ENCODE measurements at places on chromosomes 1 and 21.

DNA sequence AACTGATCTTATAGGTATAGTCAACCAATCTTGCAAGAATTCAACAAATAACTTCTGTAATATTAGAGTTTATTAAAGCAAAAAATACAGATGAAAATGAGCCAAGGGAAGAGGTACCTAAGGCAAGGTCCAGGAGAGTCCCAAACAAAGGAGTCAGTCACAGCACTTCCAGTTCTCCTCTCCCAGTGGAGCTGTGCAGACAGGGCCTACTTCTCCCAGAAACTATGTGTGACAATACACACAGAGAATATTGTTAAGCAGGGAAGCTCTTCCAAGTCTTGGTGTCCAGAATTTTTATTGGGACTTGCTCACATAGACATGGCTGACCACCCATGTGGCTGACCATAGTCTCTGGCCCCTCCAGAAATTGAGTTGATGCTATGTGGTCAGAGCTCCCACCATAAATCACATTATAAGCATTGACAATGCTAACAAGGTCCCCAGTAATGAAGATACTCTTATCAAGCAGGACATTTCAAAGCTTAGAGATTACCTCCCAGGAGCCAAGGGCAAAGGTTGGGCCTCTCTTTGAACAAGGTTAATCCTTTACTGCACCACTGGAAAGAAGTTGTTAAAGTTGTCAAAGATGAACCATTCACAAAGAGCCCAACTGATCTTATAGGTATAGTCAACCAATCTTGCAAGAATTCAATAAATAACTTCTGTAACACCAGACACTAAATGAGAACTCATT, 3.5 kb upstream of the CD244 start:
- DNase-seq, result no peak

DNA sequence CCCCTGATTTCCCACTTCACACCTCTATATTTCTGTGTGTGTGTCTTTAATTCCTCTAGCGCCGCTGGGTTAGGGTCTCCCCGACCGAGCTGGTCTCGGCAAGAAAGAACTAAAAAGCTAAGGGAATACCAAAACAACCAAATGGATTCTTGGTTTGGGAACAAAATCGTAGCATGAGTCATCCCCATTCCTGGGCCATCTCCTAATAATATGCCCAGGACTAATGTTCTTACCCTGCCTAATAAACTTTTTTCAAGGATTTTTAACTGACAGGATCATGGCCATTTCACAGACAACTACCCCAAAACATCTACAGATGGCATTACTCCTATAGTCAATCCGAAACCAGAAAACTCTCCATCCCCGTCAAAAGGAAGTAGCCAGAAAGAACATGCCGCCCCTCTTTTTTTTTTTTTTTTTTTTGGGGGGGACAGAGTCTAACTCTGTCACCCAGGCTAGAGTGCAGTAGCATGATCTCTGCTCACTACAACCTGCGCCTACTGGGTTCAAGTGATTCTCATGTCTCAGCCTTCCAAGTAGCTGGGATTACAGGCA, 4.1 kb upstream of the HPDL start:
- no peak for DNase-seq

GRCh38 chr1:230493264-230493663, 67.1 kb upstream of the PGBD5 start:
- DNase-seq, result no peak

DNA sequence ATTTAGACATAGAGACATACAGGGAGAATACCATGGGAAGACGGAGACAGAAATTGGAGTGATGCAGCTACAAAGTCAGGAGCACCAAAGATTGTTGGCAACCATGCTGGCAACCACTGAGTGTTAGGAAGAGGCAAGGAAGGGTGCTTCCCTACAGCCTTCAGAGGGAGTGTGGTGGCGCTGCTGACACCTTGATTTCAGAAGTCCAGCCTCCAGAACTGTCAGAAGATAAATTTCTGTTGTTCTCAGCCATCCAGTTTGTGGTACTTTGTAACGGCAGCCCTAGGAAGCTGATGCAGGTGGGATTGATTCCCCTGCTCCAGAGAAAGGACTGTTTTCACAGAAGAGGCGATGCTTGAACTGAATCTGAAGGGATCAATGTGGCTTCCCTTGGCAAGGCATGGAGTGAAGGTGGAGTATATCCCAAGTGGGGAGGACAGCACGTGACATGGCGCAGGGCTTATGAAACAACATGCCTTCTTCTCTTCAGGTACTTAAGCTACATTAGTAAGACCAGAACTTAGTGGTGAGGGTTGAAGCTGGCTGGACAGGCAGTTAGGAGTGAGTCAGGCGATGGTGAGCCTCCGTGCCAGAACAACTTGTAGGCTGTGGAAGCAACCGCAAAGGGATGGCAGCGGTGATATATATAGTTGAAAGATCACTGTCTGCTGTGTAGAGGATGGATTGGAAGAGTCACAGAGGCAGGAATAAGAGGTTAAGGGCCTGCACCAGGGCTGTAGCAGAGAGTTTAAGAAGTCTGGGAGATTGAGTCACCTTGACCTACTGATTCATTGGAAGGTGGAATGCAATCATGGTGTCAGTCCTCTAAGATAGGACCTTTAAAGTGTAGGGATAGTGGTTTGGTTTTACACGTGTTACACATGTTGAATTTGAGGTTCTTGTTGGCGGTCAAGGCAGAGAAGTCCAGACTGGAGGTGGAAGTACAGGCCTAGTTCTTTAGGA, 2.1 kb downstream of the LEPR start:
- DNase-seq, result no peak

- DNase-seq, result no peak
Measured at GRCh38 chr1:169928438-169929209, 34.9 kb upstream of the SCYL3 start.
